ENCODE measurements at places on chromosomes 3 and 15. TPM values are rescaled to one million over a fixed set of nuclear protein-coding genes. Genes with fewer than 3 reads are reported as not detected.

Gene LPP
- 32.5 TPM for total RNA-seq

Gene PROS1
- 6.8 TPM for total RNA-seq

Gene GRIP2
- not detected for total RNA-seq

Gene GPR15
- total RNA-seq, result 40.1 TPM

Gene TCF12
- 45.8 TPM for total RNA-seq

Gene ATP2B2
- not detected for total RNA-seq

Gene RHCG
- total RNA-seq, result not detected

Gene CFAP20DC
- 0.10 TPM for total RNA-seq

Gene MITF
- total RNA-seq, result 2.1 TPM

Gene ZNF774
- under 0.01 TPM for total RNA-seq

Gene GRM2
- 1.6 TPM for total RNA-seq

Gene CP
- total RNA-seq, result 0.21 TPM

Gene ZIC4
- not detected for total RNA-seq

Gene LRRC2
- 0.10 TPM for total RNA-seq

Gene CATSPER2
- total RNA-seq, result 2.5 TPM

Gene TJP1
- total RNA-seq, result 0.10 TPM

Gene BBX
- total RNA-seq, result 126 TPM

Gene SEMA5B
- total RNA-seq, result not detected

Gene TUSC7
- not detected for total RNA-seq

Gene LXN
- total RNA-seq, result 2.7 TPM

Gene MAGEL2
- total RNA-seq, result under 0.01 TPM

Gene HEXA
- total RNA-seq, result 70.2 TPM

Gene MKRN2OS
- not detected for total RNA-seq

Gene IL17RC
- 2.7 TPM for total RNA-seq

Gene EPHA6
- not detected for total RNA-seq

Gene SRPRB
- total RNA-seq, result 13.4 TPM

Gene FANCD2
- 15.7 TPM for total RNA-seq

Gene CFAP91
- total RNA-seq, result 0.21 TPM

Gene SPSB4
- total RNA-seq, result not detected

Gene DHX36
- 117 TPM for total RNA-seq

Gene GOLGA8S
- 0.10 TPM for total RNA-seq

Gene EPB42
- total RNA-seq, result 0.10 TPM
